ENCODE measurements at places on chromosomes 13 and 19.
A peak's percentile ranks its signal among the peaks of the same experiment; 100 is the strongest.

DNA sequence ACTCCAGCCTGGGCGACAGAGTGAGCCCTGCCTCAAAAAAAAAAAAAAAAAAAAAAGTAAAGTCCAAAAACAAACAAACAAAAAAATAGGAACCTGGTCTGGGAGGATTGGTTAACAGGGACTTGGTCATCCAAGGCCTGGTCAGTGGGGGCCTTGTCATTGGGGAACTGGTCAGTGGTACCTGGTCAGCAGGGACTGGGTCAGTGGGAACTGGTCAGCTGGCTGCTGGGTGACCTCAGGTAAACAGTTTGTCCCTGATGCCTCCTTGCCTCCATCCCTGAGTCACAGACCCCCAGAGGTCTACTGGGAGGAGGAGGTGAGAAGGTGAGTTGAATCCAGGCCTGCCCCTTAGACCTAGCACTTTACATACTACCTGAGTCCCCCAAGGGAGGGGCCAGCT is 5.7 kb upstream of the ZNF14 start:
- DNase-seq: no peak

GRCh38 chr13:74136084-74136658 is 2.0 kb upstream of the KLF12 start:
- DNase-seq: peak; percentile 11

GRCh38 chr19:45676851-45677263 is 8.8 kb downstream of the GIPR start:
- DNase-seq: peak; percentile 27

DNA sequence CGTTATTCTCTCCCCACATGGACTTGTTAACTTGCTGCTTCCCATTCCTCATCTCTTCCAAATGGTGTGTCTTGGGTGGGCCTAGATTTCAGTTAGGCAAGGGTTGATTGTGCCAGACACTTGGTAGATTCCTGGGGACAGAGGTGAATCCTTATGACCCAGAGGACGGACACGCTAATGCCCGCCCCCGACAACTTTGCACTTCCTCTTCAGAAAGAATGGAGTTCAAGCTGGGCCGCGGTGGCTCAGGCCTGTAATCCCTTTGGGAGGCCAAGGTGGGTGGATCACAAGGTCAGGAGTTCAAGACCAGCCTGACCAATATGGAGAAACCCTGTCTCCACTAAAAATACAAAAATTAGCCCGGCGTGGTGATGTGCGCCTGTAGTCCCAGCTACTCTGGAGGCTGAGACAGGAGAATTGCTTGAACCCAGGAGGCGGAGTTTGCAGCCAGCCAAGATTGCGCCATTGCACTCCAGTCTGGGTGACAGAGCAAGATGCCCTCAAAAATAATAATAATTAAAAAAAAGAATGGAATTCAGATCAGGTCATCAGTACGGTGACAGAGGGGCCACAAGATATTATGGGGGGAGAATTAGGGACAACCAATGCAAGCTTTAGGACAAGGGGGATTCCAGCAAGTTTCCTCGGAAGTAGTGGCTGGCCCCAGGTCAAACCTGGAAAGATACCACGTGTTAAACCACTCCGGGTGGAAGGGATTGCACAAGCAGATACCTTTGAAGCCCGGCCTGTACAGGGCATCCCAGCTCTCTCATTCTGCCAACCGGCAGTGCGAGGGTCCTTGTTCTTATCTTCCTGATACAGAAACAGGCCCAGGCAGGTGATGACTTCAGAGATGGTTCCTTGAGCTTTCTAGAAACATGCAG is 2.7 kb downstream of the MYO9B start:
- DNase-seq: no peak

- no peak for DNase-seq
Measured at GRCh38 chr19:44212866-44213346, 574 bp downstream of the ZNF227 start.

DNA sequence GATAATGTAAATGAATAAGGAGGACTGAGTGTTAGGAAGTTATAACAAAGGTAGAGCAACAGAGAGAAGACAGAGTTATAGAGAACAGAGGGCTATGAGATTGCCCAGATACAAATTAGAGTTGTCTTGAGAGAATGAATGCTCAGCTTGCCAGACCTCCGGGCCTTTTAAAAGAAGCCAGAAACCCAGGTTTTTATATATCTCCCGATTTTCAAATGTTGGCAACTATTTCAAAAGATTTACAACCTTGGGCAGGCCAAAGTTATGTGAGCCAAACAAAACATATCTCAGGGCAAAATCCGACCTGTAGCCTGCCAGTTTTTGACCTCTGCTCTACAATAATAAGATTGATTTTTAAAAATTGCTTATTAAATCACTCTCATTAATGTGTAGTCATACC is 573.1 kb upstream of the SLC10A2 start:
- DNase-seq: no peak

GRCh38 chr19:32702010-32702409 is 10.4 kb downstream of the NUDT19 start:
- no peak for DNase-seq

DNA sequence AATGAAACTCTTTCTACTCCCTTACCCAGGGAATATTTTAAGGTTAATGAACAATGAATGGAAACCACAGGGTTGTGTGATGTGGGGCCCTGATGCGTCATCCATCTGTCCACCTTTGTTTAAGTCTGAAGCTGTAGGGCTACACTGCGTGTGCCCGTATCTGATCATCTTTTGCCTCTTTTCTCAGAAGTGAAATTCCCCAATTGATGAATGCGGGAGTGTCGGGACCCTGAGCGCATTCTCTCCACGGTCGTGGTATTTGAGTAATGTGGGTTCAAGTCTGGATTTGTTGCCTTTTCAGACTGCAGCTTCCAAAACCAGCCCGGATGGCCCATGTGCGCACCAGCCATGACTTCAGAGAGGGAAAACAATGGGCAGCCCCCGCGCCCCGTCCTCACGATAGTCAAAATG is 112.3 kb downstream of the COL4A2 start:
- no peak for DNase-seq

DNA sequence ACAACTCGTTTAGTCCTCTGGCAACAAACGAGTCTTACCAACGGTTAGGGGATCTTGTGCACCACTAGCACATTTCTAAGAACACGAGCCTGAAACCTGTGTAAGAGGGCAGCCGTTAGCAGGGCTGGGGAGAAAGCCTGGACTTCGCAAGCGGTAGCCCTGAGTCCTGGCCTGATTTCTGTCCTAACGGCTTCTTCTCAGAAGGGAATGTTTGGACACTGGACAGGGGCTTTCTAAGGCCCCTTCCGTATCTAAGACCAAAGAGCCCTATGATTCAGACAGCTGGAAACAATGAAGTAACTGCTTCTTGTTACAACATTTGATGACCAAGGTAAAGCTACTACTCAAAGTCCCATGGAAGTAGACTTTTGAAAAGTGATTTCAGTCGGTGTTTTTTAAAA is 2.2 kb downstream of the ANKRD10 start:
- DNase-seq: no peak

GRCh38 chr19:42324655-42325307 is 654 bp upstream of the MEGF8 start:
- DNase-seq: no peak
